ENCODE measurements at places on chromosomes 1 and 21.
A peak's percentile ranks its signal among the peaks of the same experiment; 100 is the strongest.

DNA sequence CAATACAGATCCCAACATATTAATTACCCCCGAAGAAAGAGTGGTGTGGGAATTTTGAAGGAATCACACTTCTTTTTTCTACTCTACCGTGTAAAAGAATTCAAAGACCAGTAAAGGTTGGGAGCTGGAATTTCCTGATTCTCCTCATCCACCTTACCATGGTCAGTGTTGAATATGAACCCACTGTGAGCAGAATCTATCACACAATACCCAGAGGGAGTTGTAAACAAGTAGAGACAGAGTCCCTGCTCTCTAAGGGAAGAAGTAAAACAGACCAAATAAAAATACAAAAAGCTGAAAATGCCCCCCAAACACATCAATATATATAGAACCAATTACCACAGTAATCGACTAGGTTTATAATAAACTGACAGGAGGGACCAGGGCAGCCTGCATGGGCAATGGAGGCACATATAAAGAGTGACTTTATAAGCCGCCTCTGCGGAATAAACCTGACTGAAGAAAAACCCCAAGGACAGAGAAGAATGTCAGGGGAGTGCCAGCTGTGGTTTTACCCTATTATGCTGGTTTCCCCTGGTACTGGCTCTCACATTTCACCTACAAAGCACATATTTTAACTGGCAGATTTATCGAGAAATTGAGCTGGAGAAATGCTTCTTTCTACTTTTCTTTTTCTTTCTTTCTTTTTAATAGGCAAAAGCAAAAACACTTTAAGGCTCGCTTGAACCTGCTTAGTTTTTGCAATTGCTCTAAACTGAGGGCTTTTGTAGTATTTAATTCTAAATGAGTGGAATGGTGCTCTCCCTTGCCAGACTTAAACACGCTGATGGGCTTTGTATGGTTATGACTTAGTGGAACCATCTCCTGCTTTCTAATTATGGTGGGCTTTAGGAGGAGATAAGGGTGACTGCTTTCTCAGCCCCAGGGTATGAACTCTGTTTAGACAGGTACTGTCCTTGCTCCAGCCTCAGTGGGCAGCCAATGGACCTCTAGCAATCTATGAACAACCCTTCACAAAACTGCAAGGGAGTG lies 244.8 kb downstream of the ASTN1 start:
- DNase-seq = no peak

DNA sequence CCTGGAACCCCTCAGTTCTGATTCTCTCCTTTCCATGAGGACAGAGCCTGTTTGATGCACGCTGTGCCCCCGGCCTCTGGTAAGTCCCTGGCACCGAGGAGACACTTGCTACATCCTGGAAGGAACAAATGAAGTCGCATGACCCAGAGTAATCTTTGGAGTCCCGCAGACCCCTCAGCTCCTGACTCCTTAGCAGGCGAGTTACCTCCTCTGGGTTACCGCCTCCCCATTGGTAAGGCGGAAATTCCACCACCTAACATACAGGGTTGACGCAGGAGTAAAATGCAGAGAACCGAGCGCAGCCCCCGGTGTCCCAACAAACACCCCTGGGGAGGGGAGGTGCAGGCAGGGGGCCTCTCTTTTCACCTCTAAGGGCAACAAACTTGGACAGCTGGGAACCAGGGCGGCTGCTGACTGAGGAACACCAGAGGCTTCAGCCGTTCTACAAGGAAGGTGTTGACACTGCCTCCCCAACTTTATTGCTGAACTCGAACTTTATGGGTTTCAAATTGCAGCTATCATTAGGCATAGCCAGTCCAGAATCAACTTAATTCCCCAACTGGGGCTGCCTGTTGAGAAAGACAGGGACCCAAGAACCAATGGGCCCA lies 115.3 kb upstream of the IFFO2 start:
- DNase-seq = no peak

- DNase-seq = no peak
Observed at GRCh38 chr1:197519741-197520334, 251.8 kb downstream of the CRB1 start.

DNA sequence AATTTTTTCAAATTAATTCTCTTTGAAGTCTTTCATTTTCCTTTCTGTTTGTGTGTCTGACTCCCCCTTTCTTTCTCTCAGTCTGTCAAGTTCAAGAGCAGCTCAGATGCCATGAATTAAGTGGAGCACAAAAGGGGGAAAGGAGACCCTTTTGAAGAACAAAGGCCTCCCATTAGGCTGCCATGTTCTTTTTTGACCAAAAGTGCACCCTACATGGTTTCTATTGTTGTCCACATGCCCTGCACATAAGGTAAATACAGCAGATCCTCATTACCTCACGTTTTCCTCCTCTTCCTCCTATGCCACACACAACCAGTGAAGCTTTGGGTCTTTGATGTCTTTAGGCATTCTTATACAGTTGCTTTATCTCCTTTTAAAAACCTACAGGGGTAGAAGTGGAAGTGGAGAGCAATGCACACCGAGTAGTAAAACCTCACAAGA lies 47.7 kb downstream of the POU2F1 start:
- no peak for DNase-seq

DNA sequence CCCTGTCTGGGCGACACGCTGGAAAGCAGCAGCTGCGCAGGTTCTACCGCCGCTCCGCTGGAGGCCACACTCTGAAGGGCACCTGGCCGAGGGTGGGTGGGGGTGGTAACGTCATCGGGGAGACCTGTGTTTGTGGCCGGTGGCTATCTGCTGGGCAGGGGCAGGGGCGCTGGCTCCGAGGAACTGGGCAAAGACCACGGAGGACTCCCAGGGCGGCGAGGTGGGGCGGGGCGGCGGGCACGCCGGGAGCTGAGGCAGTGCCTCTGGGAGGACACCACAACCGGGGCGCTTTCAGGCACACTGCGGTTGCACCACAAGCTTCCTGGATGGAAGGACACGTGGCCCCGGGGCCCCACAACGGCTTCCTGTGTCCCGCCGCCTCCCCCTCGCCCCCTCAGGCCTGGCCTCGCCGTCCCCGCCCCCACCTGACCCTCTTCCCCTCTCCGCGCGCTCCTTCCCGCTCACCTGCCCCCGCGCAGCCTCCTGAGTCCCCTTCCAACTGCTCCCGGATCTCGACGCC lies 3.3 kb upstream of the DENND2D start:
- peak; percentile 67 for DNase-seq

GRCh38 chr1:11418056-11418455 lies 60.9 kb upstream of the DISP3 start:
- no peak for DNase-seq
